Naive B cell (primary cell): ENCODE measurements at places on chromosomes 12 and 14. TPM values are rescaled to one million over a fixed set of nuclear protein-coding genes. Genes with fewer than 3 reads are reported as not detected.

DNA sequence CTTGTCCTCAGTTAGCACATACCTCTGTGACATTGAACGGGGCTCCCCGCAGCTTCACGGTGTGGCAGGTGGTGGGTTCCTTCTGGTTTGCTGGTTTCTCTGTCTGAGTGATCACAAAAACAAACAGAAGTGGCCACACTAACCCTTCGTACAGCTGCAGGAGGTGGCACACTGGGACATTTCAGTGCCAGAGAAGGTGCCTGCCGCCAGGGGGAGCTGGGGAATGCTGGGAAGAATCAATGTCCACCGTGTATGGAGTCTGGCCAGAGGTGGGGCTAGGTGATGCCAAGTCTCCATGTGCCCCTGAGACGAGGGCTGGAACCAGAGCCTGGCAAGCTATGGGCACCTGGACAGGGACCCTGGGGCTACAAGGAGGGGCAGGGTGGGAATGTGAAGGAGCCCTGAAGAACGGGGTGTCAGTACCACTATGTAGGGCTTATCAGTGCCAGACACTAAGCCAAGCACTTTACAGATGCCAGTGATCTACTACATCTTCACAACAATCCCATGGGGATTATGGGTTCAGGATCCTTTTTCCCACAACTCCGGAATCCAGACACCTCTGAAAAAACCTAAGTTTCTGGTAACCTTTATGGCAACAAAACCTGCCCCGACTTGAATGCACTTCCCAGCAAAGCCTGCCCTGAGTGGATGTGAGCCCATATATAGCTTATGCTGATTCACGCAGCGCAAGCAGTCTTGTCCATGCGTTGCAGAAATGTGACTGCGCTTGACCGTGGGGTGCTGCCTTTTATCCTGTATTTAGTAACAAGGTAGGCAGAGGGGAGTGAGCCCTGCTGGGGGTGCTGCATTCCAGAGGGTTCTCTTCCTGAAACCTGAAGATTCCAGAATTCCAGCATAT, 10.8 kb downstream of the RBM19 start:
- no peak for DNase-seq

GRCh38 chr14:64465831-64466554, 694 bp downstream of the AKAP5 start:
- DNase-seq, result no peak

DNA sequence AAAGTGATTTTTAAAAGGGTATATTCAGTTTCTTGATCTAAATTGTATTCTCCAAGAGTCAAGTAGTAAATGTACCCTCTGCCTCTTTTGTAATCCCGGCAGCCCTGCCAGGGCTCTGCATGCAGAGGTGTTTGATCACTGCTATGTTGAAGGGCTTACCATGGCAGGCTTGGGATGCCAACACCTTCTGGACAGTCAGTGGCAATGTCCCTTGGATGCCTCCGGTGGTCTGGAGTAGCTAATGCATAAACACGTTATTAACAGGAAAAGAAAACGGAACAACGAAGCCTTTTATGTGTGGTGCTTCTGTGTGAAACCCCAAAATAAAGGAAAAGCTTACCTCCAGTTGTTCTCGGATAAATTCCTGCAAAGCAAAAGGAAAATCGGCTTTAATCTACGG, 19.9 kb downstream of the EIF2B2 start:
- DNase-seq, result no peak

GRCh38 chr14:43706900-43707299, 800.2 kb downstream of the FSCB start:
- DNase-seq, result no peak

GRCh38 chr12:100290016-100290415, 23.0 kb downstream of the SCYL2 start:
- no peak for DNase-seq

DNA sequence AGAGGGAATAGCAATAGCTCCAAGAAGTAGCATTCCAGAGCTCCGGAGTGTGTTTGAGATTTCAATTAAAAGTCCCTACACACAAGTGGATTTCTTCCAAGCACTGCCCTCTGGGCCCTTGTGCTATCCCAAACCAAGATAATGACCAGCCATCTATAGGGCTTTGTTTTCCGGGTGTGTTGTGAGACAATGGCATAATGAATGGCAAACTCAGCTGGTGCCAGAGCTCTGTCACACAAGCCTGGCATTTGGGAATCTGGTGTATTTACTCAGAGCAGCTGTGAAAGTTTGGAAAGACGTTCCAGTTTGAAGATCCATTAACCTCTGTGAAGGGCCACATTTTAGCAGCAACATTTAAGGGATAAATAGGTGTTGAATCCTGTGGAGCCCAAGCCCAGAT, 61.2 kb upstream of the TMTC2 start:
- DNase-seq, result no peak

DNA sequence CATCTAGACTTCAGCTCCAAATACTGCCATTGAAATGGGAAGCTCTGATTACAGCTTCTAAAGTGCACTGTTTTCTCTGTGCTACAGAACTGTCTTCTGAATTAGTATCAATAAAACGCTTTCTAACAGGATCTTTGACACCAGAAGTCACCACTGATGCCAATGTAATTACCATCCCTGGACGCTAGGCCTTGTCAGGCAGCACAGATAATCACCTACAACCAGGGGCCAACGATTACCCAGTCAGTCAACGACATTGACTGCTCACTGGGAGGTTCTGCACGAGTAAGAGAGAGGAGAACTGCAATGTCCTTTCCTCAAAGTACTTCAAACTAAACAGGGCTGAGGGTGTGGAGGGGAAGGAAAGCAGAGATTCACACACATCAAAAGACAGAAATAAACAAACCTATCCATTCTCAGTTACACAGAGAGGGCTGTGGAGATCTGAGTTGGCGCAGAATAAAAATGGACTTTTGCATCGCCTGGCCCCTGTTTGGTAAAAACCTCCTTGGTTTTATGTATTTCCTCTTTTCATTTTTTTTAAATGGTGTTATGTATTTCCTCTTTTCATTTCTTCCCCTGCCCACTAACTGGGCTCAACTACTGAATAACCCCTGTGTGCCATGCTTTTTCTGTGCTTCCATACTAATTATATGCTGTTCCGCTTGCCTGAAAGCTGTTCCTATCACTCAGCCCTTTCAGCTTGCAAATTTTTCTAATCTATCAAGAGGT, 492.2 kb downstream of the APAF1 start:
- DNase-seq, result no peak

DNA sequence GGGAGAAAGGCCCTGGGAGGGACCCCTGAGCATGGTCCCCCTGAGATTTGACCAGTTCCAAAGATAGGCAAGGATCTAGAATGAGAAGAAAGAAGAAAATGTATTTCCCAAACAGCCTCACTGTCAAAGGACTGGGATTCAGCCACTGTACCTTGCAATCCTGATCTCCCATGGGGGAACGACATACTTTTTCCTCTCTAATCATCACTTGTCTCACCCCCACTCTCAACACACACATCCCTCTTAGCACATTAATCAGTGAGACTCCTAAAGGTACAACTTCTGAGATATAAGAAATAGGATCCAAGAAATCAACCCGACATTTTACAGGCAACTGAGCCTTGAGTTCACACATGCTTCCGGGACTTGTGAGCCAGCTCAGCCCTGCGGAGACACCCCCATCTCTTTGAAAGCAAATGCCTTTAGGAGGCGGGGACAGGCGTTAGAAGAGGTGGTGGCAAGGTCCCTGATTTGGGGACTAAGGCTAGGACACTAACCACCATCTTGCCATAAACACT, 1.4 kb downstream of the MAP3K9 start:
- DNase-seq, result peak; percentile 50

GRCh38 chr12:113852264-113852663, 113.9 kb downstream of the RBM19 start:
- DNase-seq, result no peak

DNA sequence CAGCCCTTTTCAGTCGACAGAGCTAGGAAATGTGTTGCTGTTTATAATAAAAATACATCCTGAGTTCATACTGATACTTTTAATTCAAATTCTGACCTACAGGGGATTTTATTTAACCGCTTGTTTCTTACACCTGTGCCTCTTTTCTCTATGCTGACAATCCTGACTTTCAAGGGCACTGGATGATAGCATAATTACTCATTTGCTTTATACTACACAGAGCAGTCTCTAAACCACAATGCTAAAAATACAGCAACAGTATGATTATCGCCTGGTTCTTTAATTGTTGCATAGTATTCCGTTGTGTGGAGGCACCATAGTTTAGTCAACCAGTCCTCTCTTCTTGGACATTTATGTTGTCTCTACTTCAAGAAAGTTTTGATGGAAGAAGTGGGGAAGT, 372.9 kb downstream of the DPF3 start:
- no peak for DNase-seq

- DNase-seq, result no peak
Observed at GRCh38 chr14:75946785-75947184, 35.0 kb downstream of the TGFB3 start.

DNA sequence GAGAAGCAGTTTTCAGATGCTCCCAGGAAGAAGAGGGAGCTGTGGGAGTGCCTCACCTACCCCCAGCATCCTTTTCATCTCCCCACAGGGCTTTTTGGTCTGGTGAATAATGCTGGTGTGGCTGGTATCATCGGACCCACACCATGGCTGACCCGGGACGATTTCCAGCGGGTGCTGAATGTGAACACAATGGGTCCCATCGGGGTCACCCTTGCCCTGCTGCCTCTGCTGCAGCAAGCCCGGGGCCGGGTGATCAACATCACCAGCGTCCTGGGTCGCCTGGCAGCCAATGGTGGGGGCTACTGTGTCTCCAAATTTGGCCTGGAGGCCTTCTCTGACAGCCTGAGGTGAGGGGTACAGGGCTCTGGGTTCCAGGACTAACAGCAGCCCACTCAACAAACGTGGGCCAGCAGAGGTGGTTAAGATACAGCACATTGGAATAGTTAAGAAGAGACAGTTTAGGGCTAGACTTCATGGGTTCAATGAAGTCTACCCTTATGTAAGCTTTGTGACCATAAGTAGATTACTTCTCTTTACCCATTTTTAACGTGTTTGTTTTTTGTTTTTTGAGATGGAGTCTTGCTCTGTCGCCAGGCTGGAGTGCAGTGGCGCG, 1.5 kb downstream of the RDH5 start:
- DNase-seq, result no peak

KTN1 gene
- polyA plus RNA-seq, result 30.5 TPM

TCL1A gene
- polyA plus RNA-seq, result 3,311 TPM

ZNF10 gene
- 22.0 TPM for polyA plus RNA-seq

MBD6 gene
- 6.0 TPM for polyA plus RNA-seq

AKAP6 gene
- 12.4 TPM for polyA plus RNA-seq

CIROP gene
- polyA plus RNA-seq, result not detected

VEZT gene
- 15.1 TPM for polyA plus RNA-seq

GPX2 gene
- polyA plus RNA-seq, result not detected
